ENCODE measurements at places on chromosomes 6 and 20.

GRCh38 chr6:120876424-120876823, 457.9 kb downstream of the TBC1D32 start:
- no peak for DNase-seq

- no peak for DNase-seq
Observed at GRCh38 chr6:5781966-5782556, 224.7 kb downstream of the NRN1 start.

DNA sequence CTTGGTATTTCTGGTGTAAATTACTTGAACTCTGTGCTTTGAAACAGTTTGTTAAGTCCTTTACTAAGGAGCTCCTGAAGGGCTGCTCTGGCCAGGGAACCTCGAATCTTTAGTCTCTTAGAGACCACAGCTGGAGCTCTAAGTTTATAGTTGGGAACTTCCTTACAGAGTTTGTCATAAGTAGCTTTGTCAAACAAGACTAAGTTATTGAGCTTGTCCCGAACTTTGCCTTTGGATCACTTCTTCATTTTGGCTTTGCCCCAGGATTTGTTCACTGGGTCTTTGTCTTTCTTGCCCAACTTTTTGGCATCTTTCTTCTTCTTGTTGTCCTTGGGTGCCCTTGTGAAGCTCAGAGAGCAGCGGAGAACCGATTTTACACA, 64.8 kb downstream of the FAM50B start:
- DNase-seq = no peak

- DNase-seq = no peak
Observed at GRCh38 chr20:45581702-45582101, 2.6 kb upstream of the WFDC8 start.

DNA sequence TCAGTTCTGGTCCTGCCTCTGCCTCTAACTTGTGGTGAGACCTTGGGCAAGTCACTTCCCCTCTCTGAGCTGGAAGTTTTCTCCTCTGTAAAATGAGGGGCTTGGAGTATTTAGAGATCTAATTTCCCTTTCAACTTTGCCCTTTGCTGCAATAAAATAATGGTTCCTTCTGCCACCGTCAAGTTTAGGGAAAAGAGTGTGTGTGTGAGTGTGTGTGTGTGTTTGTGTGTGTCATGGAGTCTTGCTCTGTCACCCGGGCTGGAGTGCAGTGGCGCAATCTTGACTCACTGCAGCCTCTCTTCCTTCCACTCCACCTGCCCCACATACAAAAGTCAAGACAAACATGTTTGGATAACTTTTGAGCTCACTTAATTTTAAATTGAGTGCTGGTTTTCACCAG, 39.2 kb upstream of the PIM1 start:
- DNase-seq = no peak

GRCh38 chr20:4086771-4087687, 71.7 kb upstream of the RNF24 start:
- no peak for DNase-seq

- DNase-seq = no peak
Observed at GRCh38 chr6:155021680-155022079, 26.6 kb downstream of the TIAM2 start.

DNA sequence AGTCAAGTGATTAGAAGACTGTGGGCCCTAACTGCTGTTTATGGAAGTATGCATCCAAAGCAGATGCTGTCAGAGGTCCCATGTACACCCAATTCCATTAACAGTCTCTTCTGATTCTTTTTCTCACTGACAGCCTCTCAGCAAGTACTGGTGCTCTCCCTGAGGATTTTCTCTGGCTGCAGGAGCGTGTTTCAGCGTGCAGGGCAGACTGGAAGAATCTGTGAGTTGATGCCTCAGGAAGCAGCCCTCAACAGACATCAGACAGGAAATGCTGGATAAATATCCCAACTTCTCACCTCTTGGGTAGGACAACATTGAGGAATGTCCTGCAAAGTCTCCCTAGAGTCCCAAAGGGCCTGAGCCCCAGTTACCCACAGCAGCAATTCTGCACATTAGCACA, 40.8 kb downstream of the ANKEF1 start:
- DNase-seq = no peak

DNA sequence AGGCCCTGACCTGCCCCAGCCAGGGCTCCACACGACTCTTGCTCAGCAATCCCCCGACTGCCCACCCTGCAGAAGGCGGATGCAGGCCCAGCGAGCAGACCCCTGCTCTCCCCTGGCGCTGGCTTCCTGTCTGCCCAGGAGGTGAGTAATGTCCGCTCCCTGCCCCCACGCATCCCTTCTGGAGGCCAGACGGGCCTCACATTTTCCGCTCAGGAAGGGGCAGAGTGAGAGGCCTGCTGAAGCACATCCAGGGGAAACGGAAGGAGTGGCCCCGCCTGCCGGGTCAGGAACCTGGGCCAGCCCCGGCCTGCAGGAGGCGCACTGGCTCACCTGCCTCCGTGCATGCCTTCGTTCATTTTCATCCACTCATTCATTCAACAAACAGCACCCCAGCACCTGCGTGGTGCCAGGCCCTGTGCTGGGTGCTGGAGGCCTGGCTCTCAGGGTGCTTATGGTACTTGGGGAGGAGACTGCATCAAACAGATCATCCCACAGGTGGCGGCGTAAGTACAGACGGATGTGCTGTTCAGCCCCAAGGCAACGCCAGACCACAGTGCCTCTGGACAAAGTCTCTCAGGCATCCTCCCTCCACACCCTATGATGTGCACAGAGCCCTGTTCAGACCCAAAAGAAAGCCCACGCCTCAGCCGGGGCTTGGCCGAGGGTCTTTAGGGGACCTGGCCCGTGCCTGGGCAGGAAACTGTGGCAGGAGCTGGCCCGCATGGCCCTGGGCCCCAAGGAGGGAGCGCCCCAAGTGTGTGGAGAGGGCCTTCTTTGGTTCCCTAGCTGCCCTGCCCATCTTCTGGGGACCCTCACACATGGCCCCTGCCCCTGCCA, 112.1 kb downstream of the ASXL1 start:
- DNase-seq = peak; percentile 29

GRCh38 chr6:158717341-158718330, 67.8 kb downstream of the SYTL3 start:
- DNase-seq = no peak

GRCh38 chr6:149054559-149055194, 262.8 kb upstream of the TAB2 start:
- DNase-seq = no peak

- no peak for DNase-seq
Observed at GRCh38 chr20:36823121-36823520, 49.6 kb upstream of the DSN1 start.

DNA sequence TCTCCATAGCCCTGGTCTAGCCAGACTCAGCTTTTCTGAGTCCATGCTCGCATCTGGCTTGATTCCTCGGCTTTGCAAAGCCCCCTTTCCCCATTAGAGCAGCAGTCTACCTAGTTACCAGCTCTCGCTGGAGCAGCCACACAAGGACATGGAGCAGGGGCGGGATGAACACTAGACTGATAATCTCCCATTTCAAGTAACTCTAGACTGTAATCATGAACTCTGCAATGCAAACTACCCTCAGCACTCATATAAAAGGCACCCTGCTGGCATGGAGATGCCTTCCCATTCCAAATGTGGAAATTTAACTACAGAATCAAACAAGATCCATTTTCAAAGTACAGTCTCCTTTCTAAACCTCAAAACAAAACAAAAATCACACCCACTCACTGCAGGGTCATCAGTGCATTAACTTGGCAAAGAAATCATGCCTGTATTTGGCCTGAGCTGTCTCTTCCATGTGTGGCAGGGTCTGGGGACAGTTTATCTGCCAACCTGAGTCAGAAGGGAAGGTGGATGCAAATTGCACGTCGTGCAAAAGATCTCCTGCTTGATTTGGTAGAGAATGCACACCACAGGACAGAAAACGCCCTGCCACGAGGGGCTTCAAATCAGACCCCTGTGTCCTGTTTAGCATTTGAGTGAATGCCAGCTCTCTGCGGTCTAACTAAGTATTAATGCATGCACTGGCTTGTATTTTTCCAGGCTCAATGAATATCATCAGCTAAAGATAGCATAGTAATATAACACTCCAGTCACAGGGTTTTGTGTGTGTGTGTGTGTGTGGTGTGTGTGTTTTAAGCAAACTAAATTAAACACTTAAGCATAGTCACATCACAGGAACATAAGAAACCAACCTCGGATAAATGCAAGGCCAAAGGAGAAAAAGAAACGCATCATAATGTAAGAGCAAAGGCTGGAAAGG, 85.3 kb downstream of the MYLK4 start:
- no peak for DNase-seq

Measured in activated naive CD8-positive, alpha-beta T cell treated with anti-CD3 and anti-CD28 coated beads, Interleukin-2, amount 50 U/mL, for 24 hours (primary cell).